ENCODE measurements at places on chromosomes 2 and 18. TPM values are rescaled to one million over a fixed set of nuclear protein-coding genes. Genes with fewer than 3 reads are reported as not detected.

FAM117B gene
- total RNA-seq: 6.4 TPM

CYP20A1 gene
- total RNA-seq: 28.6 TPM

OSR1 gene
- not detected for total RNA-seq

ANKRD12 gene
- total RNA-seq: 66.6 TPM

LYG1 gene
- 1.0 TPM for total RNA-seq

CD8A gene
- total RNA-seq: 363 TPM

ZDBF2 gene
- total RNA-seq: 7.2 TPM

VAMP5 gene
- 28.0 TPM for total RNA-seq

MOGAT1 gene
- not detected for total RNA-seq

GATA6 gene
- 0.11 TPM for total RNA-seq

LRATD1 gene
- total RNA-seq: not detected

VIT gene
- not detected for total RNA-seq

EGR4 gene
- total RNA-seq: 0.31 TPM
